ENCODE measurements at places on chromosomes 11 and 22. TPM values are rescaled to one million over a fixed set of nuclear protein-coding genes. Genes with fewer than 3 reads are reported as not detected.

- no peaks in the 10 kb centered on the region for H3K36me3 ChIP-seq
- H3K27ac ChIP-seq = no peak overlapping the region
- no peak overlapping the region for H3K4me3 ChIP-seq
- no peaks in the 10 kb centered on the region for H3K27me3 ChIP-seq
- no peak for DNase-seq
These were observed 34.9 kb upstream of the PCF11 start for GRCh38 chr11:83122050-83122449.

- H3K27me3 ChIP-seq = no peaks in the 10 kb centered on the region
- H3K4me1 ChIP-seq = peaks cover 57% of the 10 kb centered on the region
- H3K4me3 ChIP-seq = no peak overlapping the region
- peak overlapping the region; percentile 99 for H3K27ac ChIP-seq
- peak; percentile 89 for DNase-seq
These were observed 57.8 kb downstream of the PPFIBP2 start for GRCh38 chr11:7571640-7572000.

CCDC73 gene
- polyA plus RNA-seq = not detected

SCUBE2 gene
- 8.9 TPM for polyA plus RNA-seq

DNA sequence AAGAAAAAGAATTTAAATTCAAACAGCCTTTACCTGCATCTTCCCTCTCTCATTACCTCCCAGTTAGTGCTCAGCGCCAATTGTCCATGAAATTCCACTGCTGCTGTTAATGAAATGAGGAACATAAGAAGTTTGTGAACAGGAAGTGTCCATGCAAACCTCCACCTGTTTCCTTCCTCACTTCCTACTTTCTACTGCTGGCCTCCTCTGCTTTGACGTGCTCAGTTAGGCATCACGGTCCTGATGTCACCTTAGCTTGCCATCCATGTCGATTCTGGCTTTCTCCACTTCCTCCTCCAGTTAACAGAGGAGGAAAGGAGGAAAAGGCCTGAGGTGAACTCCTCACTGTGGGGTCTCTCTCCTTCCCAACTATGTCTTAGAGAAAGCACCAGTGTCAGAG, 26.9 kb upstream of the HTR3A start:
- H3K4me1 ChIP-seq = no peaks in the 10 kb centered on the region
- no peaks in the 10 kb centered on the region for H3K27me3 ChIP-seq
- H3K36me3 ChIP-seq = no peaks in the 10 kb centered on the region
- H3K4me3 ChIP-seq = no peak overlapping the region

GRCh38 chr11:89736566-89736965, 26.5 kb downstream of the TRIM77 start:
- no peak for DNase-seq
- H3K4me3 ChIP-seq = no peak overlapping the region
- H3K27ac ChIP-seq = no peak overlapping the region
- no peaks in the 10 kb centered on the region for H3K27me3 ChIP-seq

DNA sequence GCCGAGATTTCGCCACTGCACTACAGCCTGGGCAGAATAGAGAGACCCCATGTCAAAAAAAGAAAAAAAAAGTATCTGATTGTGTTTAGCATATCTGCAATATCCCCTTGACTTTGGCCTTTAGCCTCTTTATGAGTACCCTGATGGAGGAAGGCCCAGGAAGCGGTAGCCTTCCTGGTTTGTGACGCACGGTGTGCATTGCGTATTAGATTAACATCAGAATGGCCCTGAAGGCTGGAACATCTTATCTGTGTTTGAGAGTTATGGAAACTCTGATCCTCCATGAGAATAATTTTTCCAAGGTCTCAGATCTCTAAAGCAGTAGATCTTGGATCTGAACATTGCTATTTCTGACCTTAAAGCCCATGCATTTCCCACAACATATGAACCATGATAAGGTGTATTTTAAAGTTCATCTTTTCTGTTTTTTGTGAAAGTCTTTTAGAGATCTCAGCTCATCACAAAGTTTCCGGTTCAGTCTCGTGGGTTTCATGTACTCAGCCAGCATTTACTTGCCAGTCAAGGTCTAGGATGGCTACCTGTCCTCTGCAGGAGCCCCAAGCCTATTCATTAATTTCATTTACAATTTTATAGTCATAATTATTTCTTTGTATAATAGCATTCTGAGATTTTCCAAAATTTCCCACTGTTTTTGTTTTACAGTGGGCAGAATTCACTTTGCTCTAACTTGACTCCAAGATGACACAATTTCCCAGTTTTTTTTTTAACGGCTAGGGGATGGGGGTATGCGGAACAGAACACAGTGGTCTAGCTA, 605 bp upstream of the FDX1 start:
- no peak for DNase-seq
- H3K27me3 ChIP-seq = no peaks in the 10 kb centered on the region
- peaks cover 23% of the 10 kb centered on the region for H3K4me1 ChIP-seq
- H3K27ac ChIP-seq = peak overlapping the region; percentile 97
- no peaks in the 10 kb centered on the region for H3K36me3 ChIP-seq

LRRC56 gene
- polyA plus RNA-seq = 1.2 TPM

GAL3ST3 gene
- 1.1 TPM for polyA plus RNA-seq

ME3 gene
- 10.3 TPM for polyA plus RNA-seq

DNA sequence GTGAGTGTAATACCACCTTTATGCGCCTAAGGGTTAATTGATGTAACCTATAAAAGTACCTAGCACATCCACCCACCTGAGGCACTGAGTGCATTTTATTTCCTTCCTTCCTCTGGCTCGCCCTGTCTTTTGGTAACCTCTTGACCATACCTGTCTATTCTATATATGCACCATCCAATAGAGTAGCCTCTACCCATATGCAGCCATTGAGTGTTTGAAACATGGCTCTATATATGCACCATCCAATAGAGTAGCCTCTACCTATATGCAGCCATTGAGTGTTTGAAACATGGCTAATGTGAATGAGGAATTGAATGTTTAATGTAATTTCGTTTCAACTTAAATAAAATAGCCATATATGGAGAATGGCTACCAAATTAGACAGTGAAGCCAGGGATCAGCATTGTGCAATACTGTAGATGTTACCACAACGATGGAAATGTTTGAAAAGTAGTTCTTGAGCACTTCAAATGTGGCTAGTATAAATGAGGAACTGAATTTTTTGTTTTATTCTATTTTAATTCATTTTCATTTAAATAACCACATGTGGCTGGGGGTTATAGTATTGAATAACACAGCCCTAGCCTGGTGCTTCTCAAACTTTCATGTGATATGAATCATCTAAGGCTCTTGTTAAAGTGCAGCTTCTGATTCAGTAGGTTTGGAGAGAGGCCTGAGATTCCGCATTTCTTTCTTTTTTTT, 33.8 kb downstream of the SLC35F2 start:
- no peaks in the 10 kb centered on the region for H3K27me3 ChIP-seq
- H3K4me3 ChIP-seq = no peak overlapping the region
- no peaks in the 10 kb centered on the region for H3K36me3 ChIP-seq
- DNase-seq = no peak

DNA sequence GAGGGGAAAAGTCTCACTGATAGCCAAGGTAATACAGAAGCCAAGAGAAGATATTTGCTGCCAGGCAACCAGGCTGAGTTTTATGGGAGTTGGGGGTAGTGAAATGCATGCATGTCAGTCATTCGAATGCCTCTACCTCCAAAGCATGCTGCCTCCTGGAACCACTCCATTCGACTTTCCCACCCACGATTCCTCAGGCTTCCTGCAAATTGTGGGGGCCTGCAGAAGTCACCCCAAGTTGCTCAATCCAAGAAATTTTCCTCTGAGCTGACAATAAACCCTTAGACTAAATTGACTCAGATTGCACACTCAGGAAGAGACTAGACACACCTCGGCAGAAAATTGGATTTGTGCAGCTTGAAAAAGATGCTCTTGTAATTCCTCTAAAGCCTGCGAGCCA, 73.6 kb upstream of the GRK3 start:
- no peaks in the 10 kb centered on the region for H3K27me3 ChIP-seq
- no peak for DNase-seq
- no peak overlapping the region for H3K4me3 ChIP-seq
- no peak overlapping the region for H3K27ac ChIP-seq
- H3K4me1 ChIP-seq = peaks cover 3% of the 10 kb centered on the region

DNA sequence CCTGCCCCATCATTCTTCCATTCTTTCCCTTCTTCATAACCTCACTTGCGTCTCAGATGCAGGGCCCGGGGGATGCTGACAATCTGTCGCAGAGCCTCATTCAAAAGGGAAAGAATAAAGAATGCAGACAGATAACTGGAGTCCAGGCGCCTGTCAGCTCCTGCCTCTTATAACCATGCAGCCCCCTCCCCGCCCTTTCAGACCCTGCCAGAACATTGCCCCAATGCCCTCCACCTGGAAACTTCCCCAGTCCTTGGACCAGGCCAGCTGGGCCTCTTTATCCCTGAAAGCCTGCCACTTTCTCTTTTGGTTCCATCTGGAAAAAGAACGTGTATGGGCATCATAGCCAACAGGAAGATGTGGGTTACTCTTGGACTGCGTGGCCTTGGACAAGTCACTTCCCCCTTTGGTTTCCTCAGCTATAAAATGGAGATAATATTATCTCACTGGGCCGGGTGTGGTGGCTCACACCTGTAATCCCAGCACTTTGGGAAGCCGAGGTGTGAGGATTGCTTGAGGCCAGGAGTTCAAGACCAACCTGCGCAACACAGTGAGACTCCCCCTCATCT, 2.1 kb upstream of the TCF20 start:
- H3K4me3 ChIP-seq = no peak overlapping the region
- peaks cover 12% of the 10 kb centered on the region for H3K4me1 ChIP-seq
- H3K27me3 ChIP-seq = no peaks in the 10 kb centered on the region
- no peak overlapping the region for H3K27ac ChIP-seq
- DNase-seq = no peak

DNA sequence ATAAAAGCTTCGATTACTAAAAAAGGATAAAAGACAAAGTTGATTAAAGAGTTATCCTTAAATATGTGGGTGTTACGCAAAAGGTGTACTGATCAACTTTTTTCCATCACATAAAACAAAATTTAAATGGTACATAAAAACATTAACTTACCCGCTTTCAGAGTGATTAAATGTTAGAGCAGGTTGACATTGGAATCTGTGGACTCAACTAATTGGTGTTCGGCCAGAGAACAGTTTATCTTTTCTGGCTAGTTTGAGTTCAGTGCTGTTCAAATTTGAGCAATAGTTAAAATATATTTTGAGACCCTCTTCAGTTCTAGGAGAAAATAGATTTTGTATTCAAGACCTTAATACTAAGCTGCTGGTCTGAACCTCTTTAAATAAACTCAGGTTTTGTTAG, 56.1 kb downstream of the ATM start:
- no peaks in the 10 kb centered on the region for H3K36me3 ChIP-seq
- DNase-seq = no peak
- H3K27ac ChIP-seq = no peak overlapping the region
- no peaks in the 10 kb centered on the region for H3K27me3 ChIP-seq
- H3K4me1 ChIP-seq = no peaks in the 10 kb centered on the region

- no peaks in the 10 kb centered on the region for H3K4me1 ChIP-seq
- H3K27me3 ChIP-seq = no peaks in the 10 kb centered on the region
- DNase-seq = peak; percentile 68
- no peak overlapping the region for H3K4me3 ChIP-seq
- H3K27ac ChIP-seq = peak overlapping the region; percentile 62
These were observed 109.4 kb downstream of the GRIA4 start for GRCh38 chr11:105719073-105719822.

Measured in hepatocyte (in vitro differentiated cells).